ENCODE measurements at places on chromosomes 4 and X. TPM values are rescaled to one million over a fixed set of nuclear protein-coding genes. Genes with fewer than 3 reads are reported as not detected.
A peak's percentile ranks its signal among the peaks of the same experiment; 100 is the strongest.

DNA sequence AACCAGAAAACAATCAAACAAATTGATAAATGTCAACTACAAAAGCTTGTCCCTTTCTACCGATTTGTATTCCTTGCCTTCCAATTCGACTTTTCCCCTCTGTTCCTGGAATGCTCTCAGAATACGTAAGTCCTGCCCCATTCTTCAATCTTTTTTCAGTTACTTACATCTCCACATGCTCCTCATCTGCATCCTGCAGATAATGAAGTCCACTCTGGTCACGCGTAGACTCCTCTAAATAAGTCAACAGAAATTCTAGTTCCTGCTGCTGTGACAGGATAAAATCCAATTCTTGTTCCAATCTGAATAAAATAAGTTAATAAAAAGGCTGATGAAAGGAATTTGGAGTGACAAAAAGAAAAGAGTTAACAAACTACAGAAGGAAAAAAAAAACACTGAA is 34.4 kb upstream of the RBM41 start:
- H3K4me3 ChIP-seq, result no peak overlapping the region
- H3K27me3 ChIP-seq, result no peaks in the 10 kb centered on the region
- no peak for DNase-seq
- H3K4me1 ChIP-seq, result peaks cover 2% of the 10 kb centered on the region
- H3K27ac ChIP-seq, result no peak overlapping the region
- no peaks in the 10 kb centered on the region for H3K36me3 ChIP-seq

CCKAR gene
- not detected for total RNA-seq

ESX1 gene
- not detected for total RNA-seq

DNA sequence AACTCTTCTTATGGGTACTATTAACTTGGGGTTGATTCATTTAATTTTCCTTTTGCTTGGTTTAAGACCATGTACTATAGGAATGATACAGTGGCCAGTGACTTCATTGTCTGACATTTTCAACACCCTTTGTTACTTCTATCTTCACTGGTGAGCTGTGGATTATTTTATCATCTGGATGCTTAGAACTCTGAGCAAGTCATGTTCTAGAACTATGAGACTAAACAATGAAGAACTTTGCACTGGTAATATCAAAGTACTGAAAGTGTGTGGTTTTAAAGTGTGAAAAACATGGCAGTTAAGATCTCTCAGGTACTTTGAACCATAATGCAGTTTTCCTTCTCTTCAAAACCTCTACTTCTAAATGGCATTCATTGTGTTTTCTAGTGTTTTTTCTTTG is 47.8 kb downstream of the MAP7D3 start:
- no peak overlapping the region for H3K4me3 ChIP-seq
- peaks cover 11% of the 10 kb centered on the region for H3K36me3 ChIP-seq
- no peak overlapping the region for H3K27ac ChIP-seq
- H3K27me3 ChIP-seq, result no peaks in the 10 kb centered on the region
- DNase-seq, result no peak

DNA sequence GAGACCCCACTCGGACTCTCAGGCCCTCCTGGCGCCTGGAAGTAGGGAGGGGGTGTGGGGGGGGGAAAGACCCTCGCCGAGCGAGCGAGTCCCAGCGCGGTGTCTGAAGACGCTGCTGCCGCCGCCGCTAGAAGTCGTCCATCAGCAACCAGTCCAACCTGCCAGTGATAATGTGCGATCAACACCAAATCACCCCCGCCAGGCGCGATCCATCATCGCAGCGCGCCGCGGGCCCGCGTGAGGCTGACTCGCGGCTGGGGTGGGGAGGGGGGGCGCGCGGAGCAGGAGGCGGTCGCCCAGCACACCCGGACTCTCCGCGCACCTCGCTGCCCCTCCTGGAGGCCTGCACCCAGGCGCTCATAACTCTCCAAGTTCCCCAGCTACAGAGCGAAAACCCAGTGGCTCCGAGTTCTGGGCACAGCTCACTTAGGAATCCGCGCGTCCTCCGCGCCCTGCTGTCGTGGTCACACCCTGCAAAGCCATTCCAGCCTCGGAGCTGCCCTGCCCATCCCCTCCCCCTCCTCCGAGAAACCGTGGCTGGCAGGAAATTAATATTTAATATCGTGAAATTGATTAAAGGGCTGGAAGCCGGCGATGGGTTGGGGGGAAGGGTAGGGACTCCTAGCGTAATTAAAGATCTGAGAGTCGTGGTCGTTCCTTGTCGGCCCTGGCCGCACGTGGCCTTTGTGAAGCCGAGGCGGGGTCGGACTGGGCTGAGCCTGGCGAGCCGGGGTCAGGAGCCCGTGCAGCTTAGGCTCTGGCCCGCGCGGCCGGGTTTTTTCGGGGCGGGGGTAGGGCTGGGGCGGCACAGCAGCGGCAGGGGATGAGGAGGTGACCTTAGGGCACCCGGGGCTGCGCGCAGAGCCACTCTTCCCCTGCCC is 58.1 kb upstream of the BCOR start:
- H3K4me3 ChIP-seq, result peak overlapping the region; percentile 80
- DNase-seq, result no peak
- H3K27me3 ChIP-seq, result peaks cover 25% of the 10 kb centered on the region
- no peak overlapping the region for H3K27ac ChIP-seq
- peaks cover 2% of the 10 kb centered on the region for H3K36me3 ChIP-seq
- H3K4me1 ChIP-seq, result no peaks in the 10 kb centered on the region

DNA sequence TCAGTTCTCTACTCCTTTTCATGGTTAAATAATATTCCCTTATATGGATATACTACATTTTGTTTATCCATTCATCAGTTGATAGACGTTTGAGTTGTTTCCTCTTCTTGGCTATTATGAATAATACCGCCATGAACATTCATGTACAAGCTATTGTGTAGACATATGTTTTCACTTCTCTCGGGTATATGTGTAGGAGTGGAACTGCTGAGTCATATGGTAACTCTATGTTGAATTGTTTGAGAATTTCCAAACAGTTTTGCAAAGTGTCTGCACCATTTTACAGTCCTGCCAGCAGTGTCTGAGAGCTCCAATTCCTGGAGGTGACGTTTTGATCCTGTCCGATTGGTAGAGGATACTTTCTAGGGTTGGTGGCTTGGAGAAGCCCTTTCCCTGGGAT is 23.6 kb downstream of the PLAC1 start:
- no peaks in the 10 kb centered on the region for H3K27me3 ChIP-seq
- H3K27ac ChIP-seq, result no peak overlapping the region
- H3K4me3 ChIP-seq, result no peak overlapping the region
- DNase-seq, result no peak
- H3K36me3 ChIP-seq, result no peaks in the 10 kb centered on the region

GLOD5 gene
- not detected for total RNA-seq

CXCL5 gene
- 9.2 TPM for total RNA-seq

VSIG1 gene
- 0.42 TPM for total RNA-seq

DNA sequence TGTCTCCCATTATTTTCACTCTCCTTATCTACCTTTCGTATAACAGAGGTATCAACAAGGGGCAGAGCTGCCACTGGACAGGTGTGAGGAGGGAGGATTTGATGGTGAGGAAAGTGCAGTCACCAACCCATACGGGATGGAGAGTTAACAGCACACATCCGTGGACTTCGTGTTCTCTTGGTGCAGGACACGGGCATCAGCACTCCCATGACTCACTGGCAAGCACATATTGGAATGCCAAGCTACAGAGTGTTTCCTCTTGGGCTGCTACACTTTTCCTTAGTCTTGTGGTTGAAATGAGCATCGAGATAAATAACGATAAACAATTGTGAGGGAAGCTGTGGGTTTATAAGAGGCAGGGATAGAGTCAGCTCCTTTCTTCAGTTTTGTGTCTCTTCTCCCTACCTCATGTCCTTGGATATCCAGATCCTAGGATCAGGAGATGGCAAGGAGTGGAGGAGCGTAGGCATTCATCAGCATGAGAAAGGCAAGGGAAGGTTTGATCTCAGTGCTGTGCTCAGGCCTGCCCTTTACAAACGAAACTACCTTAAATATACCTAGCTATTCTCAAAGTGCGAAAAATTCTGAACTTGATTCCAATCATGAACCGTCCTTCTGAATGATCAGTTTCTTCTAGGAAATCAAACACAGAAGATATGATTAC is 96.3 kb downstream of the ZNF827 start:
- H3K27me3 ChIP-seq, result no peaks in the 10 kb centered on the region
- H3K27ac ChIP-seq, result no peak overlapping the region
- peak; percentile 52 for DNase-seq
- H3K4me1 ChIP-seq, result peaks cover 3% of the 10 kb centered on the region
- peaks cover 44% of the 10 kb centered on the region for H3K36me3 ChIP-seq

SSX1 gene
- not detected for total RNA-seq

DNA sequence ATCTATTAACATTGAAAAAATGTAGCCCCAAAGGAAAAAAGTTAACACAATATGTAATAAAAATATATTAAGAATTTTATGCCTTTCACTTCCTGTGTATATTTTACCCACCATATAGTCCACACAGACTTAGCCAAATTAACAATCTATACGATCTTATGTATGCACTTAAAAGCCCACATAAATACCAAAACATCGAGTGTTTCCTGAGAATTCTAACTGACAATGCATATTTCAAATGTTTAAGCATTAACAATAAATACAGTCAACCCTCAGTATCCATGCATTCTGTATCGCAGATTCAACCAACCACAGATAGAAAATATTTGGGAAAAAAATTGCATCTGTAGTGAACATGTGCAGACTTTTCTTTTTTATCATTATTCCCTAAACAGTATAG is 226.8 kb downstream of the COL25A1 start:
- no peak overlapping the region for H3K27ac ChIP-seq
- no peaks in the 10 kb centered on the region for H3K27me3 ChIP-seq
- DNase-seq, result no peak
- no peak overlapping the region for H3K4me3 ChIP-seq

DAPP1 gene
- total RNA-seq, result not detected

GRCh38 chr4:37338972-37339371 is 94.4 kb downstream of the NWD2 start:
- no peak for DNase-seq
- no peak overlapping the region for H3K27ac ChIP-seq
- no peaks in the 10 kb centered on the region for H3K27me3 ChIP-seq
- no peak overlapping the region for H3K4me3 ChIP-seq
- H3K36me3 ChIP-seq, result no peaks in the 10 kb centered on the region

DNA sequence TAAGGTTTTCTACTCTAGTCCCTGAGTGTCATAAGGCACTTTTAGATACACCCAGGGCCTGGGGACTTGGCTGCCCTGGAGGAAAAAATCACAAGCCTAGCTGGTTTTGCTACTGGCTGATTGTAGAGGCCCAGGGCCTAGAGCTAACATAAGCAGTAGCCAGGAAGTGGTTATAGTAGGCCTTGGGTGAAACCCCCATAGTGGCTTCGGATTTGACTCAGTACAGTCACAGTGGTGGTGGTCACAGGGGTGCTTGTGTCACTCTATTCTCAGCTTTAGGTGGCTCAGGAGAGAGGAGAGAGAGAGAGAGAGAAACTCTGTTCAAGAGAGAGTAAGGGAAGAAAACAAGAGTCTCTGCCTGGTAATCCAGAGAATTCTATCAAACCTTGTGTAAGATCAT is 194.5 kb upstream of the EDA2R start:
- peaks cover 5% of the 10 kb centered on the region for H3K36me3 ChIP-seq
- no peak for DNase-seq
- no peaks in the 10 kb centered on the region for H3K4me1 ChIP-seq
- no peak overlapping the region for H3K4me3 ChIP-seq
- H3K27me3 ChIP-seq, result no peaks in the 10 kb centered on the region
